MCF 10A (cell line): ENCODE measurements at places on chromosomes 2 and 18.

GRCh38 chr2:112243233-112243632, 11.6 kb downstream of the ZC3H8 start:
- DNase-seq = no peak

- DNase-seq = no peak
These were observed 13.9 kb downstream of the SNORC start for GRCh38 chr2:232884001-232884421.

- no peak for DNase-seq
These were observed 86.3 kb downstream of the PMS1 start for GRCh38 chr2:189870381-189871085.

GRCh38 chr2:239669899-239670460, 269.2 kb upstream of the HDAC4 start:
- no peak for DNase-seq

DNA sequence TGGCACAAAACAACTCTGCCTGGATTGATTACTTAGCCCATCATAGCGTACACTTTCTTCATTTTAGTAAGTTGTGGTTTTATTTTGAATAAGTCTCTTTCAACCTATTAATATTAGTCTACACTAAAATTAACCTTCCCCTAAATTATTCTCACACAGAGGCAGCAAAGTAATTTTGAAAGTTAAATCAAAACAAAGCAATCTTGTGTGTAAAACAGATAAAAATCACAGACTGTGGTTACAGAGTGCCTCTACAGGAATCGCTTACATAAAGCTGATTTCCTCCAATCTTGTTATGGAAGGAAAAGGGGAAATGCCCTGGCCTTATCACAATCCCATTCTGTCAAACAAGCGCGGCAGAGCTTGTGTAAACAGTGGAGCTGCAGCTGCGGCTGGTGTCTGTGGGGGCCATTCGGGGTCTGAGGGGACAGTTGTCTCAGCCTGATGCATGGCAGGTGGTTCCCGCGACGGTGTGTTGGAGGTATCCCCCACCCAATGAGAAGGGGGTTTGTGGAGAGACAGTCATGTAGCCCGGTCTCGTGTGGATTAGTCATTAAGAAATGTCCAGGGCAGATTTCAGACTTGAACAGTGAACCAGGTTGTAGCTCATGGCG, 42.1 kb downstream of the BCL2L11 start:
- no peak for DNase-seq

GRCh38 chr18:10226971-10227370, 227.5 kb upstream of the APCDD1 start:
- no peak for DNase-seq

- no peak for DNase-seq
These were observed 15.1 kb downstream of the ACKR3 start for GRCh38 chr2:236584521-236585384.

- DNase-seq = no peak
These were observed 11.6 kb upstream of the DYNC2LI1 start for GRCh38 chr2:43762286-43762685.

GRCh38 chr2:73291461-73292315, 1.7 kb downstream of the EGR4 start:
- no peak for DNase-seq

- DNase-seq = no peak
These were observed 533.6 kb upstream of the FSHR start for GRCh38 chr2:49687918-49688317.

GRCh38 chr2:136247204-136247950, 129.4 kb upstream of the CXCR4 start:
- peak; percentile 56 for DNase-seq

DNA sequence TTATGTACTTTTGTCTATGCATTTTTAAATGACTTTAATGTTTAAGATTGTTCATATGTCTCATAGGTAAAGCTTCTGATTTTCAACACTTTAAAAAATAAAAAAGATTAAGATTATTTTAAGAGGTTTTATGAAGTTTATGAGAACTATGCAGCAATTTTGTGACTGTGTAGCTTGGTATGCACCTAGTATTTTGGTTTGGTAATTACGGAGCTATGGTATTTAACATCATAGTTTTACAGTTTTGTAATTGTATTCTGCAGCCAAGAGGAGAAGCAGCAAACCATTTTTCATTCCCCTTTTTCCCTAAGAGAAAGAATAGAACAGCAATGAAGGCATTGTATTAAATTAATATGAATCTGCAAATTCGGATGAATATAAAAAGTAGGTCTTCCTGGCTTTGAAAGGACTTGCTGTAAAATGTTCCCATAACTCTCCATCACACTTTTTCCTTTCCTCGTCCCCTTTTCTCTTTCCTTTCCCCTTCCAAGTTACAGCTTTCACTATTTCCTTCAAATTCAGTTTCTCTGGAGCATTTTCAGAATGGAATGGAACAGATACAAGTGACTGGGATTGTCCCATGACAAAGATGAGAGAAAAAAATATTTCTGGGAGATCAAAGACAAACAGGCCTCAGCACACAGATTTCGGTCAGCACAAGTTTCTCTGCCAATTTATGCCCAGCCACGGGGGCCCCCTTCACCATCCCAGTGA, 26.1 kb upstream of the PIEZO2 start:
- no peak for DNase-seq

DNA sequence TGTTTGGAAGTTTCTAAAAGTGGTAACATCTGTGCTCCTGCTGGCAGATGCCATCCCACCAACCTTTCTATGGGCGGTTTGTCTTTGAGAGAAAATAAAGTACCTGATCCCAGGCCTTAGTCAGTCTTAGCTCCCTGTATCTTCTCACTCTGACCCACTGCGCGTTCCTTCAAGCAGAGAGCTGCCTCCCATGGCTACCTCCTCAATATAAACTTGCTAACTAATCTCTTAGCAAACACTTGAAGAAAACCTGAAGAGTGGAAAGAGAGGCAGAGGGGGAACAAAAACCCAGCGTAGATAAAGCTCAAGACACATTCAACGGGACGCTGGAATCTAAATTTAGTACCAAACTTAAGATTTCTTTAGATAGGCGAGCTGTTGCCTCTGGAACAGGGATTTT, 17.6 kb downstream of the ZEB2 start:
- DNase-seq = no peak
